Activated CD8-positive, alpha-beta T cell treated with anti-CD3 and anti-CD28 coated beads for 36 hours (primary cell): ENCODE measurements at places on chromosomes 2 and 18. TPM values are rescaled to one million over a fixed set of nuclear protein-coding genes. Genes with fewer than 3 reads are reported as not detected.

GRCh38 chr2:88099798-88100488 is 27.9 kb downstream of the FABP1 start:
- peak; percentile 6 for DNase-seq

GRCh38 chr2:64126601-64127000 is 17.6 kb downstream of the PELI1 start:
- DNase-seq = no peak

- DNase-seq = no peak
Observed at GRCh38 chr2:138919120-138919747, 139.0 kb upstream of the NXPH2 start.

DNA sequence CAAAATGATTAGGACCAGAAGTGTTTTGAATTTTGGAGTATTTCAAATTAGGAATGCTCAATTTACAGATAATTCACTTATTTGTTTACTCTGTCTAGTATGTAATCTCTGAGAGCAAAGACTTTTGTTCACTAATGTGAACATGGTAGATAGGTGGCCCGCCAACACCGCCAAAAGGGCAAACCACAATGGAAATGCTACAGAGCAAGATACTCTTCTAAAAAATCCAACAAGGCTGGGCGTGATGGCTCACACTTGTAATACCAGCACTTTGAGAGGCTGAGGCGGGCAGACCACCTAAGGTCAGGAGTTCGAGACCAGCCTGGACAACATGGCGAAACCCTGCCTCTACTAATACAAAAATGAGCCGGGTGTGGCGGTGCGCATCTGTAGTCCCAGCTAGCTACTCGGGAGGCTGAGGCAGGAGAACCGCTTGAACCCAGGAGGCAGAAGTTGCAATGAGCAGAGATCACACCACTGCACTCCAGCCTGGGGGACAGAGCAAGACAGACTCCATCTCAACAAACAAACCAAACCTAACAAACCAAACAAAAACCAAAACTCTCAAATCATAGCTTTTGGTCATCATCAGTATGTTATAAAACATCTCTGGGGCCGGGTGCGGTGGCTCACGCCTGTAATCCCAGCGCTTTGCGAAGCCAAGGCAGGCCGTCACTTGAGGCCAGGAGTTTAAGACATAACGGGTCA is 2.4 kb downstream of the CCT4 start:
- DNase-seq = peak; percentile 59

GRCh38 chr2:128285329-128285931 is 33.2 kb downstream of the HS6ST1 start:
- DNase-seq = no peak

DNA sequence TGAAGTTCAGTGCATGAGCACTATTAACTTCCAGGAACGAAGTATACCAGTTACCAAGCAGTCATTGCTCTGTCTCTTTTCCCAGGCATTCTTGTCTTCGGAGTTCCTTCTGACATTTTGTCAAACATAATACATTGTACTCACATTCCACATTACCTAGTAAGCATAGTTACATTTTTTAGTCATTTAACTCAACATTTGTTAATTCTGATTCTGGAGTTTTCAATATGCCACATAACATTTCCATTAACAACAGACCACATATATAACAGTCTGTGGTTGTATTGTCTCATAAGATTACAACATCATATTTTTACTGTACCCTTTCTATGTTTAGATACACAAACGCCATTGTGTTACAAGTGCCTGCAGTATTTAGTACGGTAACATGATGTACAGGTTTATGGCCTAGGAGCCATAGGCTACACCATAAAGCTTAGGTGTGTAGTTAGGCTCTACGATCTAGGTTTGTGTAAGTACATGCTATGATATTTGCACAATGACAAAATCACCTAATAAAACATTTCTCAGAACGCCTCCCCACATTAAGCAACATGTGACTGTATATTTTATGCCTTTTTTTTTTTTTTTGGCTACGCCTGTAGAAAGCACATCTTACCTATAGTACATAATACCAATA is 187.1 kb downstream of the DYM start:
- no peak for DNase-seq

GRCh38 chr18:13868501-13869271 is 44.7 kb downstream of the MC5R start:
- DNase-seq = no peak

GRCh38 chr2:100682536-100682935 is 119.7 kb downstream of the PDCL3 start:
- no peak for DNase-seq

DNA sequence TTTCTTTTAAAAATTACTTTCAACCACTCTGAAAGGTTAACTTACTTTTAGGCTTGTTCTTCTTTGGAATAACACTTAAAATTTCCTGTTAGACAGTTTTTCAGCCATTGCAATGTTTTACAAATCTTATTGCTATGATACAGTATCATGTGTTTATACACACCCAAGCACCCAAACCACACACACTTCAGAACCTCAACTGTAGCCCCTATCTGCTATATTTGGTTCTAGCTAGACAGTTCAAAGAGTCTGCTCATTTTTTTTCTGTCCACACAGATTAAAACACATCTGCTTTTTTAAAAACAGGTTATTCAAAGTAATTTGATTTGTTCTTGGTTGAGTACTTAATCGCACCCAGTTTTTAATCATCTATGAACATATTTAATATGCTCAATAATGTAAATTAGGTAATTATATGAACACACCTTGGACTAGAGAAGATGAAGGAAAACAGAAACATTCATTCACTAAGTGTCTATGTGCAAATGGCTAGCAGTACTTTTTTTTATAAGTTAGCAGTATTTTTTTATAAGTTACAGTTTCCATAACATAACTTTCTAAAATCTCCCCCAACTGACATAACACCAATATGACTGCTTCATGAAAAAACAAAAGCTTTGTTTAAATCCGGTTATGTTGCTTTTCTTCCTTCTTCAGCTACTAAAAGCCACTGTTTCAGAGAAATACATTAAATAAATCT is 17.6 kb downstream of the FBXO11 start:
- DNase-seq = peak; percentile 33

DNA sequence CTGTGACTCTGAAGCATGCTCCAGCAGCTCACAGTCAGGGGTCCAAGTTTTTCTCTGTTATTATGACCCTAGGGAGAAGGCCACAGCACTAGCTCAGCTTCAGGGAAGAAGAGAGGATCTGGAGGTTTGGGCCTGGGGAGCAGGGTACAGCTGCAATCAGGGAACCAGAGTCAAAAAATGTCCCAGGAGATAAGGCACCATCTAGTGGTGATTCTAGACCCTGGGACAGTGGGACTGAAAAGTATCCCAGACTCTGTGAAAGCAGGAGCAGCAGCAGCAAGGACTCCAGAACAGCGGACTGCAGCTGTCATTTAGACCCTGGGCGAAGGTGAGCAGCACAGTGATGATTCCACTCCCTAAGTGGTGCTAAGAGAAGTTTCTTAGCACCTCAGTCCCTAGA is 278.4 kb upstream of the DDX18 start:
- DNase-seq = no peak

GRCh38 chr2:154375579-154375931 is 322.9 kb upstream of the KCNJ3 start:
- no peak for DNase-seq

- DNase-seq = no peak
Observed at GRCh38 chr2:38176619-38177021, 100.7 kb upstream of the CYP1B1 start.

GRCh38 chr2:168216351-168217005 is 30.9 kb downstream of the STK39 start:
- no peak for DNase-seq

- no peak for DNase-seq
Observed at GRCh38 chr18:46663539-46663938, 6.5 kb upstream of the LOXHD1 start.

DNA sequence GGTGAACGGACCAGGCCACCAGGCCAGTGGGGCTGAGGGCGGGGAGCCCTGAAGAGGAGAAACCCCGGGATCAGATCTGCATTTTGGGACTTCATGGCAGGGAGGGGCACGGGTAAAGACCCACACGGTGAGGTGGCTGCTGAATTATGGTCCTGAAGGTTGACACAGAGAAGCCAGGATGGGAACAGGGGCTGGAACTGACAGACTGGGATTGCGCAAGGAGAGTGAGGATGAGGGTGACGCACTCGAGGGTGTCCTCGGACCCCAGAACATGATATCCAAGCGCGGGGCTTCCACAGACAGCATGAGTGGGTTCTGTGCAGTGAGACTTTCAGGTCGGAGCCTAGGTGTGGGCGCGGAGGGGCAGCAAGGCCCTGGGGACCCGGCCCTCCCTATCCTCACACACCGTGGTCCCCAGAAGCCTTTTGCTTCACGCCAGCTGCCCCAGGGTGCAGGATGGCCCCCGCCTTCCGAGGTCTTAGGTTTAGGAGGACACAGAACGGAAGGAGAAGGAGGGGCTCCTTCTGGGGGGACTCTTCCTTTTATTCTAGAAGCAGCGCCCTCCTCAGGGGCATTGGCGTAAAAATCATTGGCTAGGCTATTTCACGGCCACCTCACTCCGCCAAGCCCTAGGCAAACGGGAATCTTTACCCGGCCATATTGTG is 416.8 kb upstream of the HS6ST1 start:
- DNase-seq = no peak

DNA sequence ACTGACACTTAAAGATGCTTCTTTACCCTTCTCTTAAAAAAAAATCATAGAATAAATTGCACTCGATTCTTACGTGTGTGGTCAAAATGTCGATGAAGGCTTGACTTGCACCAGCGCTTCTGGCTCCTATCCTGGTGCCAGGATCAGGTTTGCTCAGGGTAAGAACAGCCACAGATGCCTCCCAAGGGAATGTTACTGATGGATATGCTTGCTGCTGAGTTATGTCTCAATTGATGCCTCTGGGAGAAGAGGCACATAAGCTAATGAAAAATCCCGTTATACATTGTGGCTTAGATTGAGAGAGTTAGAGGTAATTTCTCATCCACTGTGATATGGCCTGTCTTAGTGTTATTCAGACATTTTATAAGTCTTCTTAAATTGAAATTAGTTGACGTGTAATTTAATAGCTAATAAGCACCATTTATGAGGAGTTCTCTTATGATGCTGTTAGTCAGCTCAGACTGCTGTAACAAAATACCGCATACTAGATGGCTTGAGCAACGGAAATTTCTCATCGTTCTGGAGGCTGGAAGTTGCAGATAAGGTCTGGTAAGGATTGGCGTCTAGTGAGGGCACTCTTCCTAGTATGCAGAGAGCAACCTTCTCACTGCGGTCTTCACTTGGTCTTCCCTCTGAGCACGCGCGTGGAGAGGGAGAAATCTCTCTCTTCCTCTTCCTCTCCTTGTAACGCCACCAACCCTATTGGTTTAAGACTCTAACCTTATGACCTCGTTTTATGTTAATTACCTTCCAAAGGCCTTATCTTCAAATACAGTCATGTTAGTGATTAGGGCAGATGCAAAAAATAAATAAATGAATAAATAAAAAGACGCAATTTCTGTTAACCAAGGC is 116.6 kb upstream of the NOSTRIN start:
- no peak for DNase-seq

DNA sequence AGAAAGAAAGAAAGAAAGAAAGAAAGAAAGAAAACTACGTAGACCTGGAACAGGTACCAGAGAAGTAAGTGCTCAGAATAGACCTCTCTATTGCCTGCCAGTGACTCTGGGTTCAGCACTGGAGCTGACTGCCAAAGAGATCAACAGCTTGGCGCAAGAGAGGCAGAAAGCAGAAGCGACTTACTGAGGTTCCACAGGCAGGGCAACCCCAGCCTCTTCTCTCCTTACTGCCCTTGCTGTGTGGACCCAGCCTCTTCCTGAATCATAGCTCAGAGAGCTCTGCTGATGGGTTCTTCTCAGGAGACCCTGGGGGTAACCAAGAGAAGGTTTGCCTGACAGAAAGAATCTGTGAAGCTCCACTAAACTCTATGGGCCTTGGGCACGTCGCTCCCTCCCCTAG is 7.1 kb downstream of the CAPN13 start:
- no peak for DNase-seq

DNA sequence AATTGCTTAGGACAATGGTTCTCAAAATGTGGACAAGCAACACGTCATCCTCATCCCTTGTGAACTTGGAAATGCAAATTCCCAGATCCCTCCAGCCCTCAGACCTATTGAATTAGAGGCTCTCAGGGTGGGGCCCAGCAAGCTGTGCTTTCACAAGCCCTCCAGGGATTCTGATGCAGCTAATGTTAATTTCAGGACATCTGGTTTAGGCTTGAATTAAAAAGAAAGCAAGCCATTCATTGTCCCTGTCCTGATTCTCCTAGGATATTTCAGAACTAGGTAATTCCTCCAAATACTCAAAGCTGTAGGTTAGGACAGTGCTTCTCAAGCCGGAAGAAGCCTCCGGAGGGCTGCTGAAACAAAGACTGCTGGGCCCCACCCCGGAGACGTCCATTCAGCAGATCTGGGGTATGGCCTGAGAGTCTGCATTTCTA is 26.0 kb upstream of the GLI2 start:
- DNase-seq = no peak

DNA sequence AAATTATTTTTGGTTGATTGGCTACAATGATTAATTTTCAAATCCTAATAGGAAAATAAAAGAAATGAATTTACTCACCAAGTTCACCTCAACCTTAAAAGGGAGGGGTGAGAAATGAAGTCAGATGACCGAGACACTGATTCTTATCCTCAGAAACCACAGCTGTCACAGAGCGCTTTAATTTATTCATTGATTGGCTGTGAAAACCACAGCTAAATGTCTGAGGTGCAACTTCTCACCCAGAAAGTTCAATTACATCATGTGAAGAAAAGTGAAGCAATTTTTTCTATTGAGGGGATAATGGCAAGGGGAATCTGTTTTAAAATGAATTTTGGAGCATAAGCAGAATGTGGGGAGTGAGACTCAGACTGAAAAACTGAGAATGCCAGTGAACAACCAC is 128.4 kb downstream of the RNF152 start:
- DNase-seq = peak; percentile 27

GRCh38 chr2:17752246-17752645 is 1.4 kb downstream of the SMC6 start:
- no peak for DNase-seq

DNA sequence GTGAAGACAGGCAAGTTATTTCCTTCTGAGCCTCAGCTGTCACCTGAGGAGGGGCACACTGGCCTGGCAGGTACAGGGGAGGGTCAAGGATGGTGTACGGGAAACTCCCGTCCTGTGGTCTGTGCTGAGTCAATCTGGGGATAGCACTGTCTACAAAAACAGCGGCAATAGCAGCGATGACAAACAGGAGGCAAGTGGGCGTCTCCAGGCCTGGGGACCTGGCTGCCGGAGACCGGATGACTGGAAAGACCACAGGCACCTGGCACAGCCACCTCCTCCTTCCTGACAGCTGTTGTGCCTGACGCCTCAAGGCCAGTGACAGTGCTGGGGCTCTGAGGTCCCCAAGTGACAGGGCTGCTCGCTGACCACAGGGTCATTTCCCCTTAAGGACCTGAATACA is 202.1 kb upstream of the HS6ST1 start:
- peak; percentile 83 for DNase-seq

The SPATA3 gene
- total RNA-seq = 0.76 TPM

The GALNT13 gene
- total RNA-seq = 0.60 TPM

The FAP gene
- total RNA-seq = not detected

The NRP2 gene
- total RNA-seq = 0.63 TPM

The HOXD3 gene
- total RNA-seq = not detected

The TNFRSF11A gene
- 7.3 TPM for total RNA-seq

The CENPA gene
- 32.5 TPM for total RNA-seq
